ENCODE measurements at places on chromosomes 3 and 15. TPM values are rescaled to one million over a fixed set of nuclear protein-coding genes. Genes with fewer than 3 reads are reported as not detected.

Gene DUOX2
- total RNA-seq = not detected

Gene C3orf70
- 0.08 TPM for total RNA-seq

Gene UBXN7
- 11.2 TPM for total RNA-seq

DNA sequence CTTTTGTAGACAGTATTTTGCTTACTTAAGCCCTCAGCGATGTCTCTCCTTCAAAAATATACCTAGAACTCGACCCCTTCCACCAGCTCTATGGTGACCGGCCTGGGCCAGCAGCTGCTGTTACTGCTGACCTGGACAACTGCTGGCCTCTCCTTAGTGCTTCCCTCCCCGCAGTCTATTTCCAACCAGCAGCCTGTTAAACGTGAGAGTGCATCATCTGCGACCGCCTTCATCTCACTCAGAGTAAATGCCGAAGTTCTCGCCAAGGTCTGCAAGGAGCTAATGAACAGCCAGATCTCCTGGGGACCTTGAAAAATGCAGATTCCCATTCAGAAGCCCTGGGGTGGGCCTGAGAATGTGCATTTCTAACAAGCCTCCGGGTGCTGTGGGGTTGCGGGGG, 86.7 kb downstream of the RPLP1 start:
- no peak for DNase-seq

DNA sequence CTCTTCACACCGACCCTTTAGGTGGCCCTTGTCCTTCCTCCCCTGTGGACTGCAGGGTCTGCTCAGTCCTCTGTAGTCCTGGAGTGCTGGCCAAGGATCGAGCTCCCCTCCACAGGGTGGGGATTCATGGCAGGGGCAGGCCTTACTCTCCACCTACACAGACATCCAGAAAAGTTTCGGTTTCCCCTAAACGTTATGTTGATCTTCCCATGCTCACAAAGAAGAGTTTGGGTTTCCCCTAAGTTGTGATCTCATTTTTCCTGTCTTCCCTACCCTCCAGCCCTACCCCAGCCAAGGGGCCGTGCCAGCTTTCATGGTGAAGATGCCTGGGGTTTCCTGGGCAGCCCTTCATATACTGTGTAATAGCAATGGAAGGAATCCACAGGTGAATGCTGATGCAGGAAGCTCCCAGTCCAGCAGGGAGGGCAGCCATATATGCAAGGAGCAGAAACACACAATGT, 10.3 kb downstream of the STOML1 start:
- no peak for DNase-seq

GRCh38 chr3:197404754-197405153, 106.3 kb upstream of the DLG1 start:
- DNase-seq = no peak

- DNase-seq = no peak
These were observed 359.1 kb upstream of the IL12A start for GRCh38 chr3:159629329-159630084.

DNA sequence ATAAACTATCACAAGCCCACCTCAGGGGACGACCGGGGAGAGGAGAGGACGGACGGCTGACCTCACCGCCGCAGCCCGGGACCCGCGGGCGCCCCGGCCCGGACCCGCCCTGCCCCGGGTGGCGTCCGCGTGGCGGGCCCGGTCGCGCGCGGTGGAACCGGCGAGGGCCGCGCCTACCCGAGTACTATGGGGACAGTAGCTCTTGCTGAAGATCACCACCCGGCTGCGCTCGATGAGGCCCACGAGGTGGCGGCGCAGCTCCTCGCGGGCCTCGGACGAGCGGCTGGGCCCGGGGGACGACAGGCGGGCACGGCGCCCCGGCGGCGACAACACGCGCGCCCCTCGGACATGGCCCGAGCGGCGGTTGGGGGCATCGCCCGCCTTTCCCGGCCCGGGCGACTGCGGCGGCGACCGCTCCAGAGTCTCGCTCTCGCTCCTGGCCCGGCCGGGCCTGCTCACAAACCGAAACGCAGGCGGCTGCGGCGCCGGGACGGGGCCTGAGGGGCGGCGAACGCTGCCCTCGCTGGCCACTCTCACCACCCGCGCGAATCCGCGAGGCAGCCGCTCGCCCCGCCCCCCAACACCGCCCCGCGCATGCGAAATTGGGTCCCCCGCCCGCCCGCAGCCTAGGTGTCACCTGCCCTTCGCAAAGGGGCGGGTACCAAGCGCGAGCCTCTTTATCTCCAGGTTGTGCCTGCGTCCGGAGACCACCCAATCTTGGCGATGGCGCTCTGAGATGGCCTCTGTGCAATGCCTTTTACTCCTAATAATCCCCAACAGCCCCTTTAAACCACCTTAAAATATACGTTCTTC, at the start of gene TXNRD3:
Gene TXNRD3, minus strand, starts transcription at position 554 of the 813 bp plus-strand sequence.
- DNase-seq = peak; percentile 67

DNA sequence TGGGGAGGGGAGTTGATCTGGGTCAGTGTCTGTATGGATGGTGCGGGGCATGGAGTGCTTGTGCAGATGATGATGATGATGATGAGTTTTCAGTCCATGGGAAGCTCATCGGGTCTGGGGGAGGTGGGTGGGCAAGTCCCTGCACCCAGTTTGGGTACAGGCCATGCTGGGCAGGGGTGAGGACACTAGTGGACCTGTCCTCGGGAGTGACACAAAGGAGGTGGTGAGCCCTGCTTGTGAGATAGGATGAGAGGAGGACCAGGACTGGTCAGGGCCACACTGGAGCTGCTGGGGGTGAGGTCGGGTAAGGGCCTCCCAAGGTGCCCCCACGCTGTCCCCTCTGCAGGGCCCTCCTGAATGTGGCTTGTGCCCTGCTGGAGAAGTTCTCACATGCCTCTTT, 177.9 kb downstream of the APBA2 start:
- no peak for DNase-seq

- DNase-seq = no peak
These were observed 37.1 kb downstream of the OXNAD1 start for GRCh38 chr3:16302082-16302631.

GRCh38 chr3:47613722-47614121, 35.1 kb upstream of the CSPG5 start:
- no peak for DNase-seq

GRCh38 chr3:127206154-127206553, 13.2 kb downstream of the PRR23E start:
- DNase-seq = no peak

Measured in SJSA1 (cell line).